RPMI8226 (cell line): ENCODE measurements at places on chromosomes 11 and 22.

- no peak for DNase-seq
These were observed 158.8 kb downstream of the CACNA1I start for GRCh38 chr22:39729141-39729934.

DNA sequence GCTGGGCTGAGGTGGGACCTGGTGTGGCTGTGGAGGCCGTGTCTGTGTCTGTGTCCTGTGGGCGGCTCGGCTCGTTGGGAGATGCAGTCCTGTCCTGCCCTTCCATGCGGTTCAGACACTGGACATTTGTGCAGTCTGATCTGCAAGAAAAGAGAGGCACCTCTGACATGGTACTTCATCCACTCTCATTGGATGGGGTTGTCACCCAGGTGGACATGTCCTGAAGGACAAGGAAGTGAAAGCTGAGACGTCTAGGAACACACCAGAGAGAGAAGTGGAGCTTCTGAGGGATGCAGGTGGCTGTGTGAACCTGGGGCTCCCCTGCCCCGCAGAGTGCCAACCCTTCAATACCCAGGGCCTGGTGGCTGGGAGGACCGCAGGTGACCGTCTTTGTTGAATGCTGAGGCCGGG lies 18.4 kb downstream of the TBX1 start:
- no peak for DNase-seq

DNA sequence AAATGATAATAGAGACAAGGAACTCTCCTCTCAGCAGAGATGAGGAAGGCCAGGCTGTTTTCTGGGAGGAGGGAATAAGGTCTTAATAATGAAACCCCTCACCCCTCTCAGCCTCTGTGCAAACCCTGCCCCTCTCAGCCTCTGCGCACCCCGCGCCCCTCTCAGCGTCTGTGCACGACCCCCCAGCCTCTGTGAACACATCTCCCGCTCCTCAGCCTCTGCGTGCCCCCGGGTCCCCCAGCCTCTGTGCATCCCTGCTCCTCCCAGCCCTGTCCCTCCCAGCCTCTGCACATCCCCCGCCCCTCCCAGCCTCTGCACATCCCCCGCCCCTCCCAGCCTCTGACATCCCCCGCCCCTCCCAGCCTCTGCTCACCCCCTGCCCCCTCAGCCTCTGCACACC lies 837.8 kb downstream of the TBC1D22A start:
- no peak for DNase-seq

DNA sequence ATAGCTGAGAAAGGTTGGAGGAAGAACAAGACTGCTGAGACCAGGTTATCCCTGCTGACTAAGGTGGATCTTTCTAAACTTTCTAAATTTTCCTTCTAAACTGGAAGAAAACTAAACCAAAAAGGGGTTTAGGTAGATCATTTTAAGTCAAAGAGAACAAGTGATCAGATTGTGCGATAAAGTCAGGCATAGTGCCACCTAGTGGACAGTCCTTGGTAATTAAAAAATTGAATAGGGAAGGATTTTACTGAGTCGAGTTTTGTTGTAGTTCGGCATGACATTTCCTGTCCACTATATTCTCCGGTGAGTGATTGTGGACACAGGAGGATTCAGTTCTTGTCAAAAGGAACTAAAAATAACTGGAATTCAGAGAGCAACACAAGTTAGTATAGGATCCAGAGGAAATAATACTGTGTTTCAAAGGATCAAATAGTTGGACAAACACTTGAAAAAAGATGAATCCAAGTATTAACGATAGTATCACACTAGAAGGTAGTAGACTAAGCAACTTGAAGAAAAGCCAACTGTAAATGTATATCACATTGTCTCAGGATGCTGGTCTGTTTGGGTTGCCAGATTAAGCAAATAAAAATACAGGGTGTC lies 1236.4 kb downstream of the FAM181B start:
- peak; percentile 66 for DNase-seq

GRCh38 chr11:105937738-105938137 lies 84.3 kb downstream of the MSANTD4 start:
- no peak for DNase-seq

- no peak for DNase-seq
These were observed 51.6 kb upstream of the LINC01488 start for GRCh38 chr11:69429716-69430491.

DNA sequence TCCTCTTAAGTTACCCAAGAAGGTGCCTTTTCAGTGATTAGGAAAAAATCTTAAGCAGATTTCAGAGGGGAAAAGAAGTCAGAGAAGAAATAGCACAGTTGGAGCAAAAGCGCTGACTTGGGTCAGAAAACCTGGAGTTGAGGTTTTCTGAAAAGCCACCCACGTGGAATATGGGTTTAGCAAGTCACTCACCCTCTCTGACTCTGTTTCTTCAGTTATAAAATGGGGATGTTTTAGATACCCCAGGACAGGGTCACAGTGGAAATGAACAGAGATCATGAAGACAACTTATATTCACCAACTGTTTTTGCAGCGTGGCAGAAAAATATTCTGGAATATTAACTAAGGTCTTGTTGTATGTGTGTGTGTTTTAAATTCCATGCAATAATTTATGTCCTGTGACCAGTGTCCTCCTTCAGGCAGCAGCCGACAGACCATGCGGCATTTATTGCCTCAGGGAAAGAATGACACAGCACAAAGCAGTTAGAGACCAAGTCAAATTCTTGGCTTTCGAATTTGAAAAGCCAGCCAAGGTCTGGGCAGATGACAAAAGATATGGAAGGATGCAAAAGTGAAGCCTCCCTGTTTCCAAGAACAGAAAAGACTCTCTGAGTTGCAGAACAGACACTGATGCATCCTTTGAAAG lies 119.9 kb downstream of the MIAT start:
- no peak for DNase-seq

DNA sequence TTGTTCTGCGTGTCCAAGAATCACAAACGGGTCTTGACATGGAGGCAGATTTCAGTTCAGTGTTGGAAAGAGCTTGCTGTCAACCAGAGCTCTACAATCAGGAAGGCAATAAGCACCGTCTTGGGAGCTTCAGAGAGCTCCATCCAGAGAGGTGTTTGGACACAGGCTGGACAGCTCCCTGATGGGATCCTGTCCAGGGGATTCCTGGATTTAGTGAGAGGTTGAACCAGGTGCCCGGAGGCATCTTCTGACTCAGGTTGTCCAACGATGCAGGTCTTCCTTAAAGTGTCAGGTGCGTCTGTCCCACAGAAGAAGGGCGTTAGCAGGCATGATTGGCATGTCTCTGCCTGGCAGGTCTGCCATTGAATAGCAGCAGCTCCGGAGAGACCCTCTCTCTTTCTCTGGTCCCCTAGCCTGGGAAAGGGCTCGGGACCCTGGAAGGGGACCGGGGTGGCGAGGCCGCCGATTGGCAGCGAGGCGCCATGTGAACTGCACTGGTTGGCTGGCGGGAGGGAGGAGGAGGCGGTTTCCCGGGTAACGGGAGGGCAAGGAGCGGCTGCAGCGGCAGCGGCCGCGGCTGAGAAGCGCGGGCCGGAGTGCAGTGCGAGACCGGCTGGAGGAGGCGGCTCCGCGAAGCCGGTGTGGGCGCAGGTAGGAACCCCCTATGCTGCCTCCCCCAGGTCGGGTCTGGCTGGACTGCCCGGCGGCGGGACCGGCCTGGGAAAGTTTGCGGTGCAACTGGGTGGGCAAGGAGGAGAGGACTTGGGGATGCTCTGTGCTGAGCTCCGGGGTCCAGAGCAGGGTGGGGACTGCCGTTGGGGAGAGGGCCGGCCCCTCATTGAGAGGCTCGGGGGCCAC lies 104.1 kb upstream of the E2F8 start:
- peak; percentile 66 for DNase-seq

DNA sequence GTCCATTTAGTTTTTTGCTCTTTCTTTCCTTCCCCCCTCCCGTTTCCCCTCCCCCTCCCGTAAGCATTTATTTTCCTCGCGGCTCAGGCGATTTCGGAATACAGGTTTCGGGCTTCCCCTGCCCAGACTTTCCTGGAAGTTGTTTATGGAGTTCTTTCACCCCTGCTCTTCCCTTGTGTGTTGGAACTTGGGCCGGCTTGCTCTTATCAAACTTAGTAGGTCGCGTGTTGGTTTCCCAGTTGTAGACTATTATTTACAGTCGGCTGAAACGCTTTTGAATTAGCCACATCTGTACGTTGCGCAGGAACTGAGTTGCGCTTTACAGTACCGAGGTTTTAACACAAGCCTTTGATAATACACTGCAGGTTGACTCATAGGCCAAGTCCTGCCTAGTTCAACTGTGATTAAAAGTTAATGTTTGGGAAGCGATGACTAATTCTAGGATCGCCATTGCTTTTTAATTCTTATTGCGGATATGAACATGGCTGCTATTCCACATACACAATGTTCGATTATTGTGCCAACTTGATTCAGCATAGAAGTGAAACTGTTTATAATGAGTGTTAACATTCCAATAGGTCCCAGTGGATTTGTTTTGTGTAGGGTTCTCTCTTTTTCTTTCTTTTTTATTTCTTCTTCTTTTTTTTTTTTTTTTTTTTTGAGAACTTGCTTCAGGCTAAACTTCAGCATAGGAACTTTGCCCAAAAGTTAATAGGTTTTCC lies 1.7 kb downstream of the YAP1 start:
- peak; percentile 9 for DNase-seq

- no peak for DNase-seq
These were observed 288 bp upstream of the KRTAP5-8 start for GRCh38 chr11:71537537-71537936.

DNA sequence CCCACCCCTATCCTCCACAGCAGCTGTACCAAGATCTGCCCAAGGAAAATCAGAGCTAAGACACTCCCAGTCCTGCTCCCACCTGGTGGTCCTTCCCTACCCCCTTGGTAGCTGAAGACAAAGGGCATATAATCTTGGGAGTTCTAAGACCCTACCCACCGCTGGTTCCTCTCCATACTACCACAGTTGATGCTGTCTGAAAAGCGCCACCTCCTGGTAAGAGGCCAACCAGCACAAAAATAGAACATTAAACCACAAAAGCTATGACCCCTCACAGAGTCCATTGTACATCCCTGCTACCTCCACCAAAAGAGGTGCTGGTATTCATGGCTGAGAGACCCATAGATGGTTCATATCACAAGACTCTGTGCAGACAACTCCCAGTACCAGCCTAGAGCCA lies 161.5 kb upstream of the ARHGAP42 start:
- DNase-seq, result no peak

- DNase-seq, result no peak
These were observed 95.0 kb downstream of the CADM1 start for GRCh38 chr11:115409116-115409670.

- no peak for DNase-seq
These were observed 22.0 kb upstream of the MS4A6A start for GRCh38 chr11:60204922-60205321.

- DNase-seq, result no peak
These were observed 10.1 kb downstream of the ACO2 start for GRCh38 chr22:41478891-41479521.

GRCh38 chr11:117458275-117459122 lies 130.8 kb downstream of the CEP164 start:
- no peak for DNase-seq

DNA sequence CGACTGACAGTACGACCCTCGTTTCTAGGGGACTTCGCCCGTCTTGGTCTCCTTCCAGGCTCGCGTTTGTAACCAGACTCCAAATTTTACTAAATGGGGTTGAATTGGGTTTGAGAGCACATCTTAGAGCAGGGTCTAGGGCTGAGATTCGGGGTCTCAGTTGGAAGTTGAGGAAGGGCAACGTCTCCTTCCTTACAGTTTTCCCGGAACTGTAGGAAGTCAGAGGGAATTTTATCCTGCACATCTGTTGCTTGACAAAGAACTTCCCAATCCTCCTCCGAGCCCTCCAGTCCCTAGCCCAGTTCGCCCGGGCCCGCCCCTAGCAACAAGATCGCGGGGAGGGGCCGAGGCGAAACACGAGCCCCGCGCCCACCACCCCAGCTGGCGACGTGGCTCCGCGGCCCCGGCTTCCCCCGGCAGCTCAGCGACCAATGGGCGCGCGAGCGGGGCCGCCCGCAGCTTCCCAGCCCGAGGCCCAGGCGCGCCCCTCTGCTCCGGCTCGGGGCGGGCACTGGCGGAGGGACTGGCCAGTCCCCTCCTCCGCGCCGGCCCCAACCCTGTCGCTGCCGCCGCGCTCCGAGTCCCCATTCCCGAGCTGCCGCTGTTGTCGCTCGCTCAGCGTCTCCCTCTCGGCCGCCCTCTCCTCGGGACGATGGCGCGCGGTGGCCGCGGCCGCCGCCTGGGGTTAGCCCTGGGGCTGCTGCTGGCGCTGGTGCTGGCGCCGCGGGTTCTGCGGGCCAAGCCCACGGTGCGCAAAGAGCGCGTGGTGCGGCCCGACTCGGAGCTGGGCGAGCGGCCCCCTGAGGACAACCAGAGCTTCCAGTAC lies at the start of gene RCN1:
TSS of gene RCN1 (plus strand) at position 530 of the 826 bp plus-strand sequence. CDS start at position 653, 123 bp downstream.
- peak; percentile 37 for DNase-seq

DNA sequence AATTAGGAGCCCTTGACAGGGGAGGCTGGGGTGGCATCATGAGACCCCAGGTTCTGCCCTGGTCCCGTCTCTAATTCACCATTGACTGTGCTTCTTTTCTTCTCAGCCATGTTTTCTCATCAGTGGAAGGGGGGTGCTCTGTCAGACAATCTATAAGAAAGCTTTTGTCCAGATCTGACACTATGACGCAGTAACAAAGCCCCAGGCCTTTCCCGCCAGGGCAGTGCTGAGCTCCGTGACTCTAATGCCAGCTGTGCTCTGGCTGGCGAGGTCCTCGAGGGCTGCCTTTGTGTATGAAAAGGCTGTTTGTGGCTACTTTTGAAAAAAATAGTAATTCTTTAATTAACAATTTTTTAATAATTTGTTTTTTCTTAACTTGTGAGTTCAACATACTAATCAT lies 3.2 kb downstream of the CD6 start:
- no peak for DNase-seq

DNA sequence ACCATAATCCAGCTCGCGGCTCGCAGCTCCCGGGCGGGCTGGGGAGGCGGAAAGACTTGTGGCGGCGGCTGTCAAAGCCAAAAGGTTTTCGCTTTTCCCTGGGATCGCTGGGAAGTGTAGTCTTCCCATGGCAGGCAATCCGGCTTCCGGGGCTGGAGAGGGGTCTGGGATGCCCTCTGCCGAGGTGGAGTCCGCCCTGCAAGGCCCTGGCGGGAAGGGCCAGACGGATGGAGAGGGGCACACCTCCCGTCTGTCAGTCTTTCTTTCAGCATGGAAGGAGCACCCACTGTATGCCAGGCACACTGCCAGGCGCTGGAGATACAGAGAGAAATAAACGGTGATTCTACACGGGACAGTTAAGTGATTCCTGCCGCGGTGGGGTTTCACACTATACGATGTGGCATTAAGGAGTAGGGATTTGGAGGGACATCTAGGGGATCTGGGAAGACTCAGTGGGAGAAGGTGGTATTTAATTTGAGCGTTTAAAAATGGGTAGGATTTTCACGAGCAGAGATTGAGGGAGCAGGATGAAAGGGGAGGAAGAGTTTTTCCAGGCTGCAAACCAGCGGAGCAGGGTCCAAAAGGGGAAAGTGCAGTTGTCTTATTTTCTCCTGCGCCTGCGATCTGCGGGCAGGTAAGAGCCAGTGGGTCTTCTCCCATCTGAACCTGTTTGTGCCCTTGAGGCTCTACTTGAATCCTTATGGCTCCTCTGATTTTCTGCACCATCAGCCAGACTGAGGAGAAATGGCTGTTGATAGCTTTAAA lies at the start of gene BACE1:
TSS of gene BACE1 (minus strand) at position 60 of the 765 bp plus-strand sequence. CDS start 461 bp downstream, outside the sequence.
- DNase-seq, result no peak

GRCh38 chr22:40535642-40536041 lies 100.9 kb downstream of the MRTFA start:
- DNase-seq, result no peak
